ENCODE measurements at places on chromosomes 2 and 18.
A peak's percentile ranks its signal among the peaks of the same experiment; 100 is the strongest.

GRCh38 chr2:95354469-95354901 is 48.0 kb upstream of the FAHD2A start:
- no peak for DNase-seq

GRCh38 chr18:23380001-23380550 is 73.0 kb upstream of the RIOK3 start:
- DNase-seq: peak; percentile 94

GRCh38 chr18:2258954-2259353 is 312.4 kb downstream of the METTL4 start:
- no peak for DNase-seq

DNA sequence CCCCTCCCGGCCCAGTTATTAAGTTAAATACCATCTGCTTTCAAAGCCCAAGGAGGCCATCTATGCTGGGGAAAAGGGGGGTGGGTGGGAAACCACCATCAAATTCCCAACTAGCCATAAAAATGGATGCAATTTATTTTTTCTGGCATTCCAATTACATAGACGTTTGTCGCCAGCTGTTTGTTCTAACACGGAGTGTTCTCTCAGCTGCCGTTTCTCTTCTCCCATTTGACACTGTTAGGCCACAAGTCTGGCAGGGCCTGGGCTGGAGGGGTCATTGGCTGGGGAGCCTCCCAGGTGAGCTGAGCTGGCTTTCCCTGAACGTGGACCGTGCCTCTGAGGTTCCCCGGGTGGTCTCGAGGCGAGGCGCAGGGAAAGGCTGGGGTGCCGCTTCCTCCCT is 16.6 kb downstream of the ATOH8 start:
- no peak for DNase-seq

DNA sequence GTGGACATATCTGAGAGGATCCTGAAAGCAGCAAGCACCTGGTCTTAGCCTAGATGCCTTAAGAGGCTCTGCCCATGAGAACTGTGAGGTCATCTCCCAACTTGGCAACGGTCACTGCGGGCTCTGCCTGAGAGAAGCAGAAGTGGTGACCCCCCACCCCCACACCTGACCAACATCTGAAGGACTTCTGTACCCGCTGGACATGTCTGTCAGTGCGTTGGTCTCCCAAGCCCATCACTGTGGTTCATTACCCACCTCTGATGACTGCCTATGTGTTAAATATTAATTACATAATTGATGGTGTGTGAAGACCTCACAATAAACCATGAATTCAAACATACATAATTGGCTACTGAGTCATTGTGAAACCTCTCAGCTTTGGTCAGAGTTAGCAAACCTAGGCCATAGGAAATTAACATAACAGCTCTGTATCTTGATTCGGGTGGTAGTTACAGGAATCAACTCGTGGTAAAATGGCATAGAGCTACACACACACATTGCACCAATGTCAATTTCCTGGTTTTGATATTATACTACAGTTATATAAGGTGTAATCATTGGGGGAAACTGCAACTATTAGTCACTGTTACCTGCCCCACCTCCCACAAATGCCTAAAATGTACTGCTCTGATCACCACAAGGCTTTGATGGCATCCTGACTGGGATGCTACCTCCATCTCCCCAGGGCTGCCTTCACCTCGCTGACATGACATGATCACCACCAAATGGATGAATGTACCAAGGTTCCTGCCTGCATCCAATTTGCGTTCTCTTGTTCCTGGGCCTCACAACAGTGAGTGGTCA is 4.3 kb upstream of the GALNT1 start:
- peak; percentile 91 for DNase-seq

DNA sequence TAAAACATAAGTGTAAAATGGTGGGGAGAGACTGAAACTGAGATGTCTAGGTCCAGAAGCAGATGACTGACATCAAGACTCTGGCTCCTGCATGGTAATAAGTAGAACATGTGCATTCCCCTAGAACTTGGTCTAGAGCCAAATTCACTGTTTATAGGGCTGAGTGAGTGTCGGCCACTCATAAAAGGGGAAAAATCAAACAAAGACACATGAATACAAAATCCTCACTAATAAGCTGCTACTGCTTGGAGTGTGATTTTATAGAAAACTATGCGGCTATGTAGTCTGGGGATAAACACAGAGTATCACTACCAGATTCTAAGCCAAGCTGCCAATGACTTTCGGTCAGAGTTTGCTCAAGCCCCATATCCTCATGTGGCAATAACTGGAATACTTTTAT is 1080.8 kb upstream of the DDX18 start:
- no peak for DNase-seq

GRCh38 chr2:38554973-38555595 is 47.6 kb downstream of the HNRNPLL start:
- DNase-seq: peak; percentile 17

- DNase-seq: peak; percentile 19
Measured at GRCh38 chr2:190627448-190628412, 21.2 kb upstream of the NAB1 start.

- DNase-seq: no peak
Measured at GRCh38 chr18:5298156-5298852, 2.8 kb upstream of the ZBTB14 start.

GRCh38 chr2:105301646-105302045 is 27.9 kb downstream of the TGFBRAP1 start:
- DNase-seq: no peak

DNA sequence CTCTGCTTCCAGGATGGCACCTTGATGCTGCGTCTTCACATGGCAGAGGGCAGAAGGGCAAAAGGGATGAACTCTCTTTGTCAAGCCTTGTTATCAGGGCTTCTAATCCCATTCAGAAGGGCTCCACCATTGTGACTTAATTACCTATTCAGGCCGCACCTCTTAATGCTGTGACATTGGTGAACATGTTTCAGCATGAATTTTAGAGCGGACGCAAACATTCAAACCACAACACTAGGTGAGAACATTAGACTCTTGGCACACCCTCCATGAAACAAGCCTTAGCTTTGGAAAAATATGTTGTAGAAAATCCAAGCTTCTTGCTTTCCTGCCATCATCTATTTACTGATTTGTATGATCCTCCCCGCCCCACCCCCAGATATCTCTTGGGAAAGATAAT is 17.9 kb downstream of the DAW1 start:
- DNase-seq: no peak

- no peak for DNase-seq
Measured at GRCh38 chr2:101036562-101036961, 34.5 kb downstream of the RPL31 start.

GRCh38 chr2:50315336-50315735 is 716.6 kb downstream of the NRXN1 start:
- no peak for DNase-seq

- DNase-seq: no peak
Measured at GRCh38 chr2:124798551-124798950, 773.5 kb downstream of the CNTNAP5 start.

DNA sequence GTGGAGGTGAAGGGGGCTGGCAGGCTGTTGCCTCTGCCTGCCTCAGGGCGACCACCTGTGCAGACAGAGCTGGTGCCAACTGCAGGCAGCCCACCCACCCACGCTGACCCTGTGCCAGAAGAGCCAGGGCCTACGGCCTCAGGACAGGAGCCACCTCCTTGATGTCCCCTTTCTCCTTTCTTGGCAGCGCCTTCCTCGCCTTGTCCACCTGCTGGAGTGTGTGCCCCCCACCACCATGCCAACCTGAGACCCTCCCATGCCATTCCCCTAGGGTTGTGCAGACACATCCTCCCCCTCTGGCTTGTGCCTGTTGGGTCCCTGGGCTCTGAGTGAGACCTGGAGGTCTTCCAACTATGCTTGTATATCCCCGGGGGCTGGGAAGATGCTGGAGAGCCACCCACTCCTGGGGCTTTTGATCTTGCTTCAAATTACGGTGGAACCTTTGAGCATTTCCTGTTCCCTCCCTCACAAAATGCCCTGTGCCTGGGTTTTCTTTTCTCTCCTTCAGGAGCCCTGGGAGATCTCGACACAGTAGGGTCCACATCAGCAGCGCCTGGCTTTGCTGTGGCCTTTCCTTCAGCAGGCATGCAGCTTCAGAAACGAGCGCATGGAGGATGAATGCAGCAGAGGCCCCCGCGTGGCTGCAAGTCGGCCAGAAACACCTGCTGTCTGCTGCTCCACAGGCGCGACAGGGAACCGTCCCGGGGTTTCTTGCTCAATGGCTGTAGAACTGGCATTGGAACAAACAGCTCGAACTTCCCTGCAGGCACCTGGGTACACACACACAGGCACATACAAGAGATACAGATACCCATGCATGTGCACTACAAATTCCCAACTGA is 65.9 kb upstream of the SH3RF3 start:
- no peak for DNase-seq

- no peak for DNase-seq
Measured at GRCh38 chr2:129117434-129117833, 798.8 kb upstream of the HS6ST1 start.

DNA sequence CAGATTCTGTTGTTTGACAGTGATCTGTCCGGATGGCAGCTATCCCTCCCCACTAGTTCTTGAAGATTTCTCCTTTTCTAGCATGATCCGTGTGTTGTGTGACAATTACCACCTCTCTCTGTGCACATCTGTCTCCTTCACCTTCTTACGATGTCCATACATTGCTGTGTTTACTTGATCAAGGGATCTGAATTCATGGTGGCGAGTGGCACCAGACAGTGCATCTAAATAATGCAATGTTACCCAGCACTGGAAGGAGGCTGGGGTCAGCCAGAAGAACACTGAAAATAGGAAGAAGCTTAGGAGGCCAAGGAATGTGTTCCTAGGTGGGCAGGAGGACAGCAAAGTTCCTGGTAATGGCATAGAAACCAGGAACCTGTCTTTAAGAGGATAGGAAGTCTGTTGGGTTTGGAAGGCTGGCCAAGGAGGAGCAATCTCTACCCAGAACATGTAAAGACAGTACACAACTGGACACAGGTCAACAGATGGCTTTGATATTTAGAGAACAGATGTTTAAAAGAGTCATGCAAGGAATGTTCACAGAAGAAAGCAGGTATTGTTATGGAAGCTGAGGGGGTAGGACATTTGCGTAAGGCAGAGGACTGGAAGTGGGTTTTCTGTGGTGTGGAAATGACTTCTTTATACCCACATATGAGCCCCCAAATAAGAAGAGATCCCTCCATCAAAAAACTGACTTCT is 126.4 kb downstream of the HRH4 start:
- DNase-seq: no peak

DNA sequence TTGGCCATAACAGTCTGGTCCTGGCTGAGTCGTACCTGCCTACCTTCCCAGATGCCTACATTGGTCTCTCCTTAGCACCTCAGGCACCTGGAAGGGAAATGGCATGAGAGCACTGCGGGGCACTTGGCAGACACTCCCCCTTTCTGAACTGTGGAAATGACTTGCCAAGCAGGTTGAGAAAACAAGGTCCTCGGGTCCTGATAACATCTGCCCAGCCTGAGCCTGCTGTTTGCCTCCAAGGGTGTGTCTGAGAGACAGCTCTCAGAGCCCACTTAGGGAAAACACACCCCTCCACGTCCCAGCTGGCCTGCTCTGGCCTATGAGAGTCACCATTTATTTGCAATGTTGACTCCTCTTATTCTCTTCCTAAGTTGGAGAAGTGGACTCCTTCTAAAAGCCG is 10.5 kb downstream of the FAM110C start:
- DNase-seq: no peak

- DNase-seq: no peak
Measured at GRCh38 chr2:239155806-239156480, 244.9 kb downstream of the HDAC4 start.

DNA sequence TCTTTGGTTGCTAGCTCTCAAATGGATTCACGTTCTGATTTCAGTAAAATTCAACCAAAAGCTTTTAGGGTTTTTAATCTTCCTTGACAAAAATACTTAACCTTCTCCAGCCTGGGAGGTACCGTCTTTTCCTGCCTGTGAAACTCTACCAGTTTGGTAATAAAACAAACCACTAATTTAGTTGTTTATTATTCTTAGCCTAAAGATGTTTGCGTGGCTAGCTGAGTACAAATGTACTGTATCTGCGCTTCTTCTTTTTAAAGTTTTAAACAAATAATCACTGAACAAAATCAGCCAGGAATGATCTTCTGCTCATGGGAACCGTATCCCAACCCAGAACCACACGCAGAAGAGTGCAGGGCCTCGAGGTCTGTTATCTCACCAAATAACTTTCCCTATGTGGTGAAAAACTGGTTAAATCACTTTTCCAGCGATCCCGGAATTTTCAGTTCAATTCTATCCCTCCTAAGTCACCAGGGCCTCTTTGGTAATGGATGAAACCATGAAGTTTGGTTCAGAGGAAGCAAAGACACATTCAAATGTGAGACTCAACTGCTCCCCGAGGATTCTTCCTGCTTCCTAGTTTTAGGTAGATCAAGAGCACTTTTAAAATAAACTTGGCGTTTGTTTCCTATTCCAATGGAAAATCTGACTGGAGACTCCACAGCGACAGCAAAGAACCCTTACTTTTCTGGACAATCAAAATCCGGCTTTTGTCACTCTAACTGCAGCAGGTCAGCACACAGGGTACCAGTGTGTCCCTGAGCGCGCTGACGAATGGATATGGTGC is 36.1 kb downstream of the BCL2 start:
- no peak for DNase-seq

- DNase-seq: no peak
Measured at GRCh38 chr2:111664275-111664850, 219.6 kb downstream of the ANAPC1 start.

DNA sequence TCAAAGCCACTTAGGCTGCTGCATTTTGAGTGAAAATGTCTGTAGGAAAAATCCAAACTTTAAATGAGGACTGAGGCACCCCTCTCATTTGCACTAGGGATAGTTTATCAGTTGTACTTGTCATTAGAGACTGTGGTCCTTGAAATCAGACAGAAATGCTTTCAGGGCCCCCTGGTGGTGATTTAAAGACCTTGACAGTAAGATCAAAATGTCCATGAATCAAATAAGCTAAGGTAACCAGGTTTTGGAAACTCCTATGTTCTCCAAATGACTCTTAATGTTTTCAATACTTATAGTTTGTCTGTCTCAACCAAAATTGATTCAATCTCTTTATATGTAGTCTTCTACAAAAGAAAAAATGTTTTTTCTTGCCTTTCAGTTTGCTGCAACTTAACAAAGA is 28.8 kb upstream of the DDX18 start:
- DNase-seq: peak; percentile 10

DNA sequence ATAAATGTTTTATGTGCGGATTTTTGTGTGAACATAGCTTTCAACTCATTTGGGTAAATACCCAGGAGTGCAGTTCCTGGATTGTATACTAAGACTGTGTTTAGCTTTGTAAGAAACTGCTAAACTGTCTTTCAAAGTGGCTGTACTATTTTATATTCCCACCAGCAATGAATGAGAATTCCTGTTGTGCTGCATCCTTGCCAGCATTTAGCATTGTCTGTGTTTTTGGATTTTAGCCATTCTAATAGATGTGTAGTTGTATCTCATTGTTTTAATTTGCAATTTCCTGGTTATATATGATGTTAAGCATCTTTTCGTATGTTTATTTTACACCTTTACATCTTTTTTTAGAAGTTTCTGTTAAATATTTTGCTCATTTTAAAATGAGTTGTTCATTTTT is 24.2 kb downstream of the VRK2 start:
- DNase-seq: no peak

- peak; percentile 82 for DNase-seq
Measured at GRCh38 chr2:160241251-160242137, 41.4 kb upstream of the ITGB6 start.

Measured in Caki2 (cell line).